ENCODE measurements at places on chromosomes 2 and 18.

- DNase-seq = no peak
Observed at GRCh38 chr18:46761059-46761769, 4.4 kb upstream of the ST8SIA5 start.

- no peak for DNase-seq
Observed at GRCh38 chr18:52174220-52174619, 165.8 kb upstream of the DCC start.

DNA sequence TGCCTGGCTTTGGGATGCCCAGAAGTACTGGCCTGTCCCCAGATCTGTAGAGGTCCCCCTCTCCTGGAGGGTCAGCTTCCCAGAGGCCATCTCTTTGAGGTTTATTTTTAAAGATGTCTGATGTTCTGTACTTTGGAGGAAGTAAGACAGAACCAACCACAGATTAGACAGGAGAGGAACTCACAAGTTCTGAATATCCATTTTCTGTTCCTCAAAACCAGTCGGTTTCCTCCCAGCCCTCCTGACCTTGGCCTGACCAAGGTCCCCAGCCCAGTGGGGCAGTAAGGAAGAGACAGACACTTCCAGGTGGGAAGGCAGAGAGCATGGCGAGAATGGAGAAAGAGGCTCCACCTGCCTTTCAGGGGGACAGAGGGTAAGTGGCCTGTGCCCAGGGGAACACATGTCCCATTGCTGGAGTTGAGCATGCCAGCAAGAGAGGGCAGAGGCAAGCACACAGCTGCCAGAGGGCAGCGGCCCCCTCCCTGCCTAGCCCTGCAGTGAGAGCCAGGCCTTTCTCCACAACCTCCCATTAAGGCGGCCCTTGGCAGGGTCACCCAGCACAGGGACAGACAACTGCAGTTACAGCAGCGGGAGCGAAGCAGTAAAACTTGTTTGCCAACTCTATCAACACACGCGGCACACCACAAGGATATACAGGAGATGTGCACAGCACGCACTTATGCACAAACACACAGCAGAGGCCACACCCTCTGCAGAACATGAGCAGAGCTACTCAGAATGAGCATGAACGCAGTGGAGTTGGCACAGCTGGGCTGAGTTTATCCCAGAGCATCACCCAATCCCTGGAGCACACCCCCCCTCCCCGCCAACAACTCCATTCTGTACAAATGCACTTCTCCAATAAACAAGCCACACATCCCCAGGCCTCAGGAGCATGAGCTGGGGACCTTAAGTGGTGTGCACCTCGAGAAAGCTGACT, 18.5 kb upstream of the SEMA4C start:
- DNase-seq = no peak

DNA sequence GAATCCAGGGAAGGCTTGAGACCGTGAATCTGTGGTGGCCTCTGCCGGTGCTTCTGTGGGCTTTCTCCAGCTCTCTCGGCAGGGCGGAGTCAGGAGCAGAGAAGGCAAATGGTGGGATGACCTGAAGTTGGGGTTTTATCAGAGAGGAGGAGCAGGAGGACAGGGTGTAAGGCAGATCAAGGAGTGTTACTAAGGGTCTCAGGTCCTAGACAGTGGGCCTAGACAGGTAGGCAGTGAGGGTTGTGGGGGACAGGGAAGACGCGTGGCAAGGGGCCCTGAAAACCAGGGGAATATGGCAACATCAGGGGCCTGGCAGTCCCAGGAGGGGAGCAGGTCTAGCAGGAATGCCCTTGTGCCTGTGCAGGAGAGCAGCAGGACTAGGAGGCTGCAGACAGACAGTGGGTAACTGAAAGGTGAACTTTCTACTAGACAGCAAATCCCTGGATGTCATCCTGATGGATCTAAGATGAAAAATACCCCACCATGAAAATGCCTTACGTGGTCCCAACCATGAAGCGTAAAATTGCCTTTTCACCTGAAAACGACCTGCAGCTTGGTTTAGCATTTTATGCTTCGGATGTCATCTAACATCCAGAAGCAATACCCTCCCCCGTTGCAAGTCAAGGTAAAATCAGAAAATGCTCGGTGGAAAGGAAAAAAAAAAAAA, 42.1 kb downstream of the SRSF7 start:
- no peak for DNase-seq

DNA sequence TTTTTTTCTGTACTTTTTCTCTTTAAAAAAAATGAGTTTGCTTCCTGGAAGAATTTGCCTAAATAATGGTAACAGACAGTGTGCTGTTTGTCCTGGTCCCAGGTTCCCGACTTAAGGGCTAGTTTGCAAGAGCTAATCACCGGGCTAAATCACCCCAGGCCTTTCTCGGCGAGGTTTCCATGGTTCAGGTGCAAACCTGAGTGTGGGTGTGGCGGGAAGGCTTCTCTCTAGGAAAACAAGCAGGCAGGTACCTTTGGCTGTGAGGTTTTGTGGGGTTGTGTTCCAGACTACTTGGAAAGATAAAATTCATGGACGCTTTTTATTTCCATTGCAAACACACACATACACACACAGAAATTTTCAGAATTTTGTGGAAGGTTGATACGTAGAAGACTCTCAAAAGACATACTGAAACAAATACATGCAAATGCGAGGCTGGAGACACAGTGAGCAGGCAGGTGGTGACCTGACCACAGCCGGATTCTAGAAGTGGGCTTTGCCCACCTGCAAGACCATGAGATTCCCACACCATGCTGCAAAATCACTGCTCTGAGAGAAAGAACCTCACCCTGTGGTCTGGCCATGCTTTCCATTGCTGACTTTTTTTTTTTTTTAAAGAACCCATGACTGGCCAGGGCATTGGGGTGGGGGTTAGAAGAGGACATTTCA, 815 bp downstream of the CNDP1 start:
- DNase-seq = no peak

DNA sequence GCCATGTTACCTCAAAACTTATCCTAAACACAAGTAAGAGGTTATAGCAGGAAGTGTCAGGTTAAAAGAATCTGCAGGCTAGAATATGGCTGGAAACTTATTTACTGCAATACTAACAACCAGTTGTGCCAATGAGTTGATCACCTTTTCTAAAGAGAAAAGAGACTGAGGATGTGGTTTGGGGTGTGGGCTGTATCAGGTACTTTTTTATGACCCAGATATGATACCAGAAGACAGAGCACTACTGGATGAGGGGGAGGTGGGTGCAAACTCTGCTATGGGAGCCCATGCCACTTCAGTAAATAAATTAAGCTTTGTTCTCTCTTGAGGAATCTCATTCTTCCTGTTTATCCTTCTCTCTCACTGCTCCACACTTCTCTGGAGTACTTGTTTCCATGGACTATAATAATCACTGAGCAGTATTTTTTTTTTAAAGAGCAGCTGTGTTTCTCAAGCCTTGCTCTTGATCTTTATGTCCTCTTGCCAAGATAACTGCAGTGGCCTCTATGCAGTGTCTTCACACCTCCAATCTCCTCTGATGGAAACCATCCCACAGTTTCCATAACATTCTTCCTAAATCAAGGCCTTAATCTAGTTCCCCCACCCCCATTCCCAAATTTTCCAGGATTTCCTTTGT, 51.2 kb upstream of the NOSTRIN start:
- DNase-seq = no peak

DNA sequence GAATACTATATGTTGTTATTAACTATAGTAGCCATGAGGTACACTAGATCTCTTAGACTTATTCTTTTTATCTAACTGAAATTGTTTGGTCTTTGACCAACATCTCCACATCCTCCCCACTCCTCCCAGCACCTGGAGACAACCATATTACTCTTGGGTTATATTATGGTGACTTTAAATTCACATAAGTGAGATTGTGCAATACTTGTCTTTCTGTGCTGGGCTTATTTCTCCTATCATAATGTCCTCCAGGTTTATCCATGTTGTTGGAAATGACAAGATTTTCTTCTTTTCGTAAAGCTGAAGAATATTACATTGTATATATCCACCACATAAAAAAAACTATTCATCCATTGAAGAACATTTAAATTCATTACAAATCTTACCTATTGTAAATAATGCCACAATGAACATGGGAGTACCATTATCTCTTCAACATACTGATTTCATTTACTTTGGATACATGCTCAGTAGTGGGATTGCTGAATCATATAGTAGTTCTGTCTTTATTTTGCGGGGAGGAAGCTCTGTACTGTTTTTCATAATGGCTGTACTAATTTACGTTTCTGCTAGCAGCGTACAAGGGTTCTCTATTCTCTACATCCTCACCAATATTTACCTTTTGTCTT, 159.2 kb upstream of the SCN7A start:
- no peak for DNase-seq

DNA sequence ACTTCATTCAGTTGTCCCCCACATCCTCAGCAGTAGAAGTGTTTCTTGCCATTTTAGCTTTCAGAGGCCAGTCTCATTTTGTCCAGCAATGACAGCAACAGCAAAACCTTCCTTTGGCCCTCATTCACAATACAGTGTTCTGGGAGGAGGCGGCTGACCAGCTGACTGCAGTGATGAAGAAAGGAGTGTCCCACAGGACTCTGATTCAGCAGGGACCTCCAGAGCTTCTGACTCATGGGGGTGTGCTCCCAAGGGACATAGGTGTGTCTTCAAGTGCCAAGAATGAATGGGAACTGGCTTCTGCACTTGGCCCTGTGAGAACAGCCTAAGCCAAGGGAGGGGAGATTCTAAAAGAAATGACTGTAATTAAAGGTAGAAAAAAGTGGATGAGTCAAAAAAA, 147.0 kb upstream of the PELI1 start:
- DNase-seq = peak; percentile 55

DNA sequence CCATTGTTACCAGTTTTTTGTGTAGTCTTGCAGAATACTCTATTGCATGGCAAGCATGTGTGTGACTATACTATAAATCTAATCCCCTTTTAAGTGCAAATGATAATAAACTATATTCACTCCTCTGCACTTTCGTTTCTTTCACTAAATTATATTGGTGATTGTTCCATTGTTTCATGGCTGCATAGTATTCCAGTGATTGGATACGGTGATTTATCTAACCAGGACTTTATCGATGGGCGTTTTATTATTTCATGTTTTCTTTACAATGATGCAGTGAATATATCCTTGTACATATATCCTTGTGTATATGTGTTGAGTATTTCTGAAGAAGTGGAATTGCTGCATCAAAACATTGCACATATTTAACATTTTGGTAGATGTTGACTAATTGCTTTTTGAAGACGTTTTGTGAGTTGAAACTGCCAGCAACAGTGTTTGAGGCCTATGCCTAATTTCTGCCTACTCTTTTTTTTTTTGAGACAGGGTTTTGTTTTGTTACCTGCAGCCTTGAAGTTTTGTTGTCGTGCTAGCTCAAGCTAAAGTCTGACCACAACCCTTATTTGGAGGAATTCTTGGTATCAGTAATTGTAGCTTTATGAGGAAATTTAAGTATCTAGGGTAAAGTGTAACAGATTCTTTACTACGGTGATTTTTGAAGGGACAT, 2.7 kb downstream of the MIB1 start:
- no peak for DNase-seq

GRCh38 chr2:217929272-217929671, 73.5 kb downstream of the TNS1 start:
- no peak for DNase-seq

- no peak for DNase-seq
Observed at GRCh38 chr2:75180476-75180875, 18.8 kb downstream of the TACR1 start.

DNA sequence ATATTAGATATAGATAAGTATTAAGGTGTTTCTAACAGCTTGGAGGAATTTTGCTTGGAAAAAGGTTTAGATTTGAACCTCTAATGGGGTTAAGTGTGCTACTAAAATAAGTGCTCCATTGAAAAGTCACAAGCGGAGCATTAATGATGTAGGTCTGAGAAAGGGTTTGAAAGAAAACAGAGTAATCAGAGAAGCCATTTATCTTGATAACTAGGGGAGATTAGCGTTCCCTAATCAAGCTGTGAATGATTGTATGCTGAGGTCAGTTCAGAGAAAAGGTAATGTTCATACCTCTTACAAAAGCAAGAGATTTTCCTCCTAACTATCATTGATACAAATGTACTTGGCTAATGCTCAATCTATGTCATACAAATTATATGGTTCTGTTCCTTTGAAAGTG, 1.5 kb downstream of the ARHGAP25 start:
- DNase-seq = no peak

DNA sequence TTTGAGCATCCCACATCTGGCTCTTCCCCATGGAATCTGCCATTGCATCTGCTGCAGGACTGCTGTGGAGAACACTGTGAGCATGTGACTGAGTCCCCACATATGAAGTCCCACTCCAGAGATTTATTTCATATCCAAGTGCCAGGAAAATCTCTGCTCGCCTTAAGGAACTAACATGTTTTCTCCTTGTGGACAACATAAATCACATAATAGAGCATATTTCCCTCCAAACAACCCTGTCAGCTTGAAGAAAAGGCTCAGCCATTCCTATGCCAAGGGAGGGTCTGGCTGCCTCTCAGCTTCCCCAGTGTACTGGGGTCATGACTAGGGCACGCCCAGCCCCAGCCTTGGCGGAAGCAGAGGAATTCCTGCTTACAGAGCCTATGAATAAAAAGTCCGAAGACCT, 193.7 kb downstream of the DNER start:
- no peak for DNase-seq

- DNase-seq = no peak
Observed at GRCh38 chr2:55929476-55929875, 5.9 kb upstream of the EFEMP1 start.

DNA sequence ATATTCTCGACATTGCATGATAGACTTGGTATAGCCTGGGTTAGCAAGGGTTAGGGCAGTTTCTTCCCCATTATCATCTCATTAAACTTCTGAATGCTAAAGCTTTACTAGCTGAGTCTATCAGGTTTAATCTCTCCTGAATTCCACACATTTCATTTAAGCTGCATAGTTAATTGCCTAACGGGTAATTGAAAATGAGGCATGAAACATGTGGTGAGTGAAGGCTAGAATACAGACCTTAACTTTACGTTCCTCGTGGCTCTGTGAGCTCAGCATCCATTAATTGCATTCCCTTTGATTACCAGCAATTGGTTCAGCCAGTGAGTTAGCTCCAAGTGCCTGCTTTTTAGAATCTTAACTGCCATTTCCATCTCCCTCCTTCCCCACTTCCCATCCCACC, 126.5 kb upstream of the MEX3C start:
- DNase-seq = no peak

DNA sequence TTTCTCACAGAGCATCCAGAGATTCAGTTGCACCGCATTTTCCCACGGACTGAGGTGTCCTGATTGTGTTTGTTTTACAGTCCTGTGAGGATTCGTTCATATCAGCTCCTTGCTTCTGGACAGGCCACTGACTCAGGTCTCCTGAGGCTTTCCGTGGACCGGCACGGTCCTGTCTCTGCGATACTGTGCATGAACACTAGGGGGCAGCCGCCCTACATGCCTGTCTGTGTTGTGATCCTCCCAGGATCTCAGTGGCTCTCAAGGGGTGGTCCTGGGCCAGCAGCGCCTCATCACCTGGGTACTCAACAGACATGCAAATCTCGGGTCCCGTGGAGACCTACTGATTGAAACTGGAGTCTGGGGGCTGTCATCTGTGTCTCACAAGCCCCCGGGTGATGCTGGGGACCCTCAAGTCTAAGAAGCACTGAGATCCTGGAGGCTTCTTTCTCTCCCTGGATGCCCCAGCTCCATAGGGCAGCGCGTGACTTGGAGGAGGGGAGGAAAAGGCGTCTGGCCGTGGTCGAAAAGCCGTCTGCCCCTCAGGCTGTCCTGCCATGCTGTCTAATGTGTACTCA, 28.9 kb downstream of the IL1R2 start:
- DNase-seq = no peak
